ENCODE measurements at places on chromosomes 5 and 9.

- DNase-seq = peak; percentile 54
Observed at GRCh38 chr5:61599370-61600122, 267.5 kb downstream of the ZSWIM6 start.

- DNase-seq = no peak
Observed at GRCh38 chr5:95930141-95930930, 31.3 kb downstream of the ELL2 start.

DNA sequence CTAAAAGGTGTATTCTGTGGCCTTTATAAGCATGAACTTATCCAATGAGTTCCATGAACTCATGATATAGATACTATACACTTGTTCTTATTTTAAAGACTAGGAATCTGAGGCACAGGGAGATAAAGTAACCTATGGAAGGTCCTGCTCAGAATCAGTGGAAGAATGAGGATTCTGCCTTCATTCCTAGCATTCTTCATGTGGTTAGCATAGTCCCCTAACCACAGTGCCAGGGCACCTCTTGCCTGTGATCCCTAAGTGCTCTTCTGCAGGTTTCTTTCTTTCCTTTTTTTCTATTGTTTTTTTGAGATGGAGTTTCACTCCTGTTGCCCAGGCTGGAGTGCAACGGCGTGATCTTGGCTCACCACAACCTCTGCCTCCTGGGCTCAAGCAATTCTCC lies 174.1 kb downstream of the C9orf152 start:
- DNase-seq = no peak

GRCh38 chr9:95923794-95924193 lies 48.3 kb downstream of the ERCC6L2 start:
- no peak for DNase-seq

DNA sequence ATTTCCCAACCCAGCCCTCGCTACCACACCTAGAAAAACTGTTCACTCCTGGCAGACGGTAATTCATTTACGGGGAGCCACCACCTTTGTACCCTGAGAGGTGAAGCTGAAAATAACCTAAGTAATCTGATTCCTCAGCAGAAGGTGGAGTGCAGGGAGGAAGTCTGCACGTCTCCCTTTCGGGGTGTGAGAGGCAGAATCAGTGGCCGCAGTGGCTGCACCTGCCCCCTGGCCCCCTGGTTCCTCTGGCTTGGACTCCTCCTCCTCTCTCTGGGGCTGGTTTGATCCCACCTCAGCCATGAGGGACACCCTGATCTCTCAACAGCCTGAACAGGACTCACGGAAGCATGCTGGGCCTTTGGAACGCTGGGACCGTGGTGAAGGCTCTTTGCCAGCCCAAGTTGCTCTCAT lies 10.5 kb downstream of the TMEM174 start:
- DNase-seq = no peak

GRCh38 chr5:166257661-166258060 lies 2033.8 kb upstream of the WWC1 start:
- no peak for DNase-seq

- DNase-seq = no peak
Observed at GRCh38 chr5:111557686-111558085, 45.4 kb upstream of the STARD4 start.

DNA sequence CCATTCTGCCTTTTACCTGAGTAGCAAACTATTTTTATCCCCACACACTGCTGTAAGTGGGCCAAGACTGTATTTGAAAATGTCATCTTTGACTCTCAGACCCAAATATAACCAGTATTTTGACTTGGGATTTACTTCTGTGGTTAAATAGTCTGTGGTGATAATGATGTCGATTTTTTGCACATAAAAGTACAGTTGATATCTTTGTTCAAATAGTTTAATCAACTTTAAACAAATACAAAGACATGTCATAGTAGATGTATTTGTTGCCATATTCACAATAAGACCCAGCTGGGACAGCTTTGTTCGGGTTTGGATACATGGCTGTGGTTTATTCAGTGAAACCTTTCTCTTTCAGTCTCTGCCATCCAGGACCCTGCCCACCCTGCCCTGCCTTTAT lies 20.4 kb downstream of the NFX1 start:
- no peak for DNase-seq

DNA sequence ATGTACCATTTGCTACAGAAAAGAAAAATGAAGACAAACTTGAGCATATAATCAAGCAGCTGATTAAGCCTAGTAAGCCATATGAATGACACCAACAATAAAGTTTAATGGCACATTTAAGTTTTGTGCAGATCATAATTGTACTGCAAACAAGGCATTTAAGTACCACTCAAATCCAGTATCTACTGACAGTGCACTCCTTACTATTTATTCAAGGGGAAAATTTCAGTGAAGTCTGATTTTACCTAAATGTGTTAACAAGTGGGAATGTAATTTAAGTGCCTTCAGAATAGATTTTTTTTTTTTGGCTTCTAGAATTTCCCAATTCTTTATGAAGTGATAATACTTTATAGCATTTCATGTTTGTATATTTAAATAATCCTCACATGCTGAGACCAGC lies 341.0 kb upstream of the POU5F2 start:
- DNase-seq = no peak

DNA sequence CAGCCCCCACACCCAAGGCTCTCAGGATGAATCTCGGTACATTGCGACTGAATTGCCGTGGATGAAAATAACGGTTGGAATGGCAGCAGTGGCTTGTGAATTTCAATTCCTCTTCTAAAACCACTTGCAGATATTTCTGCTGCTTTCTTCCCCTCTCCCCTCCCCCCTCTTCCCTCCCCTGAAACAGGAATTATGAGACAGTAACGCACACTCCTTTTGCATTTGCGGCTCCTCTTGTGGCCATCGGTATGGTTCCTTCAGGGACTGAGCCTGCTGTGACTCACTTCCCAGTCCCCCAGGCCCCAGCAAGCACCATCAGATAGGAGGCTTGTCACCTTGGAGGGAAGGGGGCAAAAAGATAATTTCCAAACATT lies 9.7 kb downstream of the DCANP1 start:
- DNase-seq = no peak

GRCh38 chr5:171848486-171848885 lies 62.9 kb downstream of the SMIM23 start:
- DNase-seq = no peak

- no peak for DNase-seq
Observed at GRCh38 chr5:173888473-173889131, 453 bp downstream of the CPEB4 start.

GRCh38 chr9:131692612-131693562 lies 47.0 kb downstream of the RAPGEF1 start:
- no peak for DNase-seq

DNA sequence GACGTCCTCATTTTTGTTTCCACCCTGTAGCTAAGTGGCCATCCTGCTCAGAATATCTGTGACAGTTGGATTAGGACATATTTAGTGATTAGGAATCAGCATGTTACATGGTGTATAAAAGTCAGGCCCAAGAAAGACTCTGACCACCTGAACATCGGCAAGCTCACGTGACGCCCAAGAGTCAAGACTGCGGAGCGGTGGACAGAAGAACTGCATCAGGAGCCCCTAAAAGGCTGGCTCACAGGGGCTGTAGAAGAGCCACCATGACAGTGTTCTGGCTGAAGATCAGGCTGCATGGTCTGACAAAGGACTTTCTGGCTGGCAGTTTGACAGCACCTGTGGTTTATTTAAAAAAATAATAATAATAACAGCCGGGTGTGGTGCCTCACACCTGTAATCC lies 185.3 kb downstream of the AUH start:
- DNase-seq = peak; percentile 26

GRCh38 chr9:70868041-70868440 lies 253.4 kb downstream of the TRPM3 start:
- DNase-seq = no peak

- DNase-seq = no peak
Observed at GRCh38 chr9:110623462-110624025, 44.0 kb upstream of the SVEP1 start.

DNA sequence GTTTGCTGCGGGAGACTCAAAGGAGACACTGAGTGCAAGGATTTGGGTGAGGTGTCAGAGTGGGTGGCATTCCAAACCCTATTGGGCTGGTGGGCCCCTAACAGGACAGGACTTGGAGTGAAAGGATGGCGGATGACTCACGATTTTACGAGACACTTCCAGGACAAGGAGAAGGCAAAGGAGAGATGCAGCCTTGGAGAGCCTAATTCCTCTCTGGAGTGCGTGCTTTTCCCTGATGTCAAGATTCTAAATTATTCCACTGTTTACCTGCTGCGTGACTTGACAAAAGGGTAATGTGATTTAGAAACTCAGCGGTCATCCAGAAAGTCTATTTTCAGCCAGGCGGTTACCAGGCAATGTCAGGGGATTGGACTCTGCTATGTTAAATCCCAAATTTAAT lies 41.6 kb upstream of the CD180 start:
- DNase-seq = no peak

DNA sequence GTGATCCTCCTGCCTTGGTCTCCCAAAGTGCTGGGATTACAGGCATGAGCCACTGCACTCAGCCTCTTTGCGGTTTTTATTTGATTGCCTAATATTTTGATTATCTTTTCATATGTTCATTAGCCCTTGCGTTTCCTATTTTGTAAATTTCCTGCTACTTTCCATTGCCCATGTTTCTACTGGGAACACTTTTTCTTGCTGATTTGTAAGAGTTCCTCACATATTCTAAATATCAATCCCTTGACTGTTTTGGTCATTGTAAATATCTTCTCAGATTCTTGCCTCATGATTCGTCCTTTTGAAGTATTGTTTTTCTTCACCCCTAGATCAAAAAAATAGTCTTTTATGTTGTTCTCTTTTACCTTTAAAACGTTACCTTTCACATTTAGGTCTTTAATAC lies 37.9 kb upstream of the TTC1 start:
- no peak for DNase-seq

GRCh38 chr5:80291761-80292160 lies 28.0 kb upstream of the SPZ1 start:
- DNase-seq = no peak

DNA sequence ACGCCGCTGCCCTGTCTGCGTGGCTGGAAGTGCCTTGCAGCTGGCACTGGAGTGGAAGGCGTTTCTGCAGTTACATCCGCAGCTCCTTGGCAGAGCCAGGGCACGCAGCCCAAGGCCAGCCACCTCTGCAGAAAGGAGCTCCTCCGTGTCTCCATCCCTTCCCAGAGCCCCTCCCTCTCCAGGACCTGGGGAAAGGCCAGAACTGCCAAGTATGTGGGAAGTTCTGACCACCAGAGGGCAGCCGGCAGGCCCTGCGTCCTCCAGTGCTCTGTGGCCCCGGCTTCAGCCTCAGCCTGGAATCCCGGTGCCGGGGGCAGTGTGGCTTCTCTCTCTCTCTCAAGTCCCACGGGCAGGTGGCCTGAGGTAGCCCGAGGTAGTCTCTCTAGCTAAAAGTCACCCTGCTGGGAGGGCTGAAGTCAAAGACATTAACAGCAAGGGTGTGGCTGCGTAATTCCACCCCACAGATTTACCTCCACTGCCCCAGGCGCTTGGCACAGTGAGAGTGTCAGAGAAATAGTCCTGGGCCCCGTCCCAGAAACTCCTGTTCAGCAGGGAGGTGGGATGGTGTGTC lies 101.7 kb upstream of the FCN2 start:
- DNase-seq = peak; percentile 74

DNA sequence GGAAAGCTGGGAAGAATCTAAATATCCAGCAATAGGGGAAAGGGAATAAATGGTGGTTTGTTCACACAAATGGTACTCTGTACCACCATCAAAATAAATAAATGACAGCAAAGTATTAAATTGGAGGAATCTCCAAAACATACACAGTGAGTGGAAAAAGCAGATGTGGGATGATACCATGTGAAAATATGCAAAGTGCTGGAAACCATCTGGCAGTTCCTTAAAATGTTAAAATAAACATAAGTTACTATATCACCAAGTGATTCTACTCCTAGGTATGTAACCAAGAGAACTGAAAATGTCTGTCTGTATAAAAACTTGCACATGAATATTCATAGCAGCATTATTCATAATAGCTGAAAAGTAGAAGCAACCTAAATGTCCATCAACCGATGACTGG lies 41.9 kb upstream of the TEX48 start:
- no peak for DNase-seq

GRCh38 chr5:156764176-156764971 lies 85.7 kb upstream of the PPP1R2B start:
- no peak for DNase-seq

GRCh38 chr5:128798871-128799270 lies 166.4 kb upstream of the SLC27A6 start:
- no peak for DNase-seq

- DNase-seq = no peak
Observed at GRCh38 chr9:108211411-108211955, 644.3 kb downstream of the ACTL7B start.

GRCh38 chr5:65854925-65855324 lies 71.5 kb upstream of the ERBIN start:
- DNase-seq = no peak

- DNase-seq = no peak
Observed at GRCh38 chr9:75000835-75001234, 27.3 kb downstream of the CARNMT1 start.

DNA sequence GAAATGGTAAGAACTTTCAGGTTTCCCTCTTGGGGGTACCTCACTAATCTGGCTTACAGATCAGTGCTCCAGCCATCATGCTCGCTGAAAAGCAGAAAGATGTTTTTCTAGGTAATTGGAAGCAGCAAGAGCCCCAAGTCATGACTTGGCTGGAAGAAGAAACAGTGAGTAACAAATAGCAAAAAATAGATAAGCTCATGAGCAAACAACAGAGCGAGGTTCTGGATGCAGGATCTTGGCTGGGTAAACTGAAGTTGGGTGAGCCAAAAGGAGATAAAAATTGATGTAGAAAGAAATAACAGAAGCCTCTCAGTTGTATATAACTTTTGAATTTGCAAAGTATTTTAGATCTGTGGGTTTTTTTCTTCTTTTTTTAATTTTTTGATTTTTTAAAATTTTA lies 110.1 kb downstream of the INSYN2B start:
- DNase-seq = no peak

GRCh38 chr9:135045264-135045927 lies 42.1 kb upstream of the OLFM1 start:
- peak; percentile 31 for DNase-seq
